ENCODE measurements at places on chromosomes 16 and 17. TPM values are rescaled to one million over a fixed set of nuclear protein-coding genes. Genes with fewer than 3 reads are reported as not detected.

Gene PLEKHG4
- total RNA-seq = 13.8 TPM

Gene PSMB3
- total RNA-seq = 186 TPM

GRCh38 chr16:70646260-70647241 is at the start of gene IL34:
TSS of gene IL34 (plus strand) at chr16:70646559. CDS start at chr16:70646948, 389 bp downstream.
- no peak within 1 kb of the TSS for H3K4me3 ChIP-seq
- no peak within 1 kb of the TSS for H3K27ac ChIP-seq
- no peaks in the 10 kb centered on the region for H3K4me1 ChIP-seq
- peaks cover 3% of the 10 kb centered on the region for H3K36me3 ChIP-seq
- DNase-seq = no peak

Gene CACNG5
- not detected for total RNA-seq

DNA sequence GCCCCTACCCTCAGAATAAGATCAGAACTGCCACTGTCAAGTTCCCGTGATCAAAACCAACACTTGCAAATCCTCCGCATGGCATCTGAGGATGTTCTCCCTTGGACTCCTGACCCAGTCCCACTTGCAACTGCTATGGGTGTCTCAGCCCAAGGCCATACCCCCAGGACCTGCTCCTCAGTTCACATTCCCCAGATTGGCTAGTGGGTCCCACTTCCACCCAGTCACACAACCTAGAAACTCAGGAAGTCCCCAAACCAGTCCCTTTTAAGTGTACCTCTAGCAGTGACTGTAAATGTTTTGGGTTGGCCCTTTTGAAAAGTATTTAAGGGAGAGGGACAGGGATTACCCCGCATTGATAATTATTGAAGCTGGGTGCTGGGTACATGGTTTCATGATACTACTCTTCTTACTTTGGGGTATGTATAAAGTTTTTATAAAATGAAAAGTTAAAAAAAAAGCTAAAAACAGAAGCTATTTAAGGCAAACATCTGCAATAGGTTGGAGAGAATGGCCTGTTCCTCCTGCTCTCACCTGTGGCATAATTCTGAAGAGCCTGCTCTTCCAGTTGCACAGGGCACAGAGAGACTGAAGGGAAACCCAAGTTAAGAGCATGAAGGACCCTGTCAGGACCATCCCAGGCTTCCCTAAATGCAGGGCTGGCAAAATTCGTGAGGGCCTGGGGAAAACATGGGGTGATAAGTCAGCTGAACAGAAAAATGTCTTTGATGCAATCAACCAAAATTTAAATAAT is 42.5 kb downstream of the ERN1 start:
- H3K36me3 ChIP-seq = no peaks in the 10 kb centered on the region
- no peak for DNase-seq
- H3K4me3 ChIP-seq = no peak overlapping the region
- no peaks in the 10 kb centered on the region for H3K27me3 ChIP-seq

- no peak overlapping the region for H3K4me3 ChIP-seq
- peaks cover 5% of the 10 kb centered on the region for H3K4me1 ChIP-seq
- no peak overlapping the region for H3K27ac ChIP-seq
- peaks cover 33% of the 10 kb centered on the region for H3K27me3 ChIP-seq
Observed at GRCh38 chr17:77684803-77685798, 273.4 kb upstream of the TNRC6C start.

Gene FNDC8
- not detected for total RNA-seq

DNA sequence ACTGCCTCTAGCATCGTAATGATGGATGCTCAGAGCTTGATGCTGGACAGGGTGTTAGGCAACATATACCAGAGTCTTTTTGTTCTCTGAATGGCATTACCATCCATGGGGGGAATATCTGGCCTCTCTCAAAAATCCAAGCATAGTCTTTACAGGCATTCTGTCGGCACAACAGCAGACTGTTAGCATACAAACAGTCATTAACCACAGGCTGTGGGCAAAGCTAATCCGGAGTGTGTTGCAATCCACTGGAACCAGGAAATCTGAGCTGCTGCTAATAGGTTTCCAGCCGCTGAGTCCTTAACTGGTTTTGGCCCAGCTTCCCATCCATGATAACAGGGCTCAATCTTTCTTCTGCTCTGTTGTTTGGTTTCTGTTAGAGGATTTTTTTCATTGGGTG is 371.9 kb downstream of the HS3ST3B1 start:
- no peak overlapping the region for H3K4me3 ChIP-seq
- no peaks in the 10 kb centered on the region for H3K4me1 ChIP-seq
- no peak for DNase-seq
- no peaks in the 10 kb centered on the region for H3K36me3 ChIP-seq
- H3K27me3 ChIP-seq = no peaks in the 10 kb centered on the region

DNA sequence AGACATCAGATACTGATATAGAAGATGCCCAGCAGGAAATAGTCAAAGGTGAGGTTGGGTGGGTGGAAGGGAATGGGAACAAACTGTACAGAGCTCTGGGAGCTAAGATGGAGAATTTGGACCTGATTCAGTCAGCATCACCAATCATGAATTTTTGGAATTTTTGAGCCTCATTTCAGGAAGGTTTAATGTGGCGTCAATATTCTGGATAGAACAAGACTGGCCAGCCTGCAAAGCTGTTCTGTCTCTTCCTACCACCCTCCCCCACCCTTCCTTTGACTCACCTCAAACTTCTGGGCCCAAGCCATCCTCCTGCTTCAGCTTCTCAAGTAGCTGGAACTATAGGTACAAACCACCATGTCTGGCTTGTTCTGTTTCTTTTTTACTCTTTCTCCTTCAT is 32.6 kb downstream of the CTCF start:
- no peaks in the 10 kb centered on the region for H3K27me3 ChIP-seq
- peaks cover 8% of the 10 kb centered on the region for H3K36me3 ChIP-seq
- H3K4me1 ChIP-seq = peaks cover 9% of the 10 kb centered on the region
- H3K27ac ChIP-seq = no peak overlapping the region
- no peak overlapping the region for H3K4me3 ChIP-seq

Gene MPP2
- total RNA-seq = 2.7 TPM

GRCh38 chr17:65060631-65061254 is 4.2 kb upstream of the GNA13 start:
- DNase-seq = no peak
- no peaks in the 10 kb centered on the region for H3K27me3 ChIP-seq
- no peak overlapping the region for H3K27ac ChIP-seq
- H3K4me1 ChIP-seq = peaks cover 55% of the 10 kb centered on the region
- H3K36me3 ChIP-seq = no peaks in the 10 kb centered on the region
- no peak overlapping the region for H3K4me3 ChIP-seq

DNA sequence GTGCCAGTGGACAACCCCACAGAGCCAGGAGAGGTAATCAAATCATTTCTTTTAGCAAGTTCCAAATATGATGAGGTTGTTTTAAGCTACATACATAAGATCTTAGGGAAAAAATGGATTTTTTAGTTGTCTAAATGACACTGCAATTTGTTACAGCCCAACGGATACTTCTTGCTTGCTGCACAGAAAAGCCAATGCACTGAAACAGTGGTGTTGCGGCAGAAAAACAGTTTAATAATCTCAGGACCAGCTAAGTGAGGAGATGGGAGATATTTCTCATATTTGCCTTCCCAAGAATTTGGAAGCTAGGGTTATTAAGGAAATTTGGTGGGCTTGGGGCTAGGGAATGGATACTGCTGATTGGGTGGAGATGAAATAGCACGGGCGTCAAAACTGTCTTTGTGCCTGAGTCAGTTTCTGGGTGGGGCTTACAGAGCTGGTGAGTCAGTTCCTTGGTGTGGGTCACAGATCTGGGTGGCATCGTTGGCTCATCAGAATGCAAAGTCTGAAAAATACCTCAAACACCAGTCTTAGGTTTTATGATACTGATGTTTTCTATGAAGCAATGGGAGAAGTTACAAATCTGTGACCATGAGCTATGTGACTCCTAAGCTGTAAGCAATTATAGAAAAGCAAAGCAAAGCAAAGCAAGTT is 255.4 kb downstream of the IRX3 start:
- H3K4me3 ChIP-seq = no peak overlapping the region
- H3K4me1 ChIP-seq = peaks cover 13% of the 10 kb centered on the region
- no peaks in the 10 kb centered on the region for H3K27me3 ChIP-seq
- no peak overlapping the region for H3K27ac ChIP-seq

DNA sequence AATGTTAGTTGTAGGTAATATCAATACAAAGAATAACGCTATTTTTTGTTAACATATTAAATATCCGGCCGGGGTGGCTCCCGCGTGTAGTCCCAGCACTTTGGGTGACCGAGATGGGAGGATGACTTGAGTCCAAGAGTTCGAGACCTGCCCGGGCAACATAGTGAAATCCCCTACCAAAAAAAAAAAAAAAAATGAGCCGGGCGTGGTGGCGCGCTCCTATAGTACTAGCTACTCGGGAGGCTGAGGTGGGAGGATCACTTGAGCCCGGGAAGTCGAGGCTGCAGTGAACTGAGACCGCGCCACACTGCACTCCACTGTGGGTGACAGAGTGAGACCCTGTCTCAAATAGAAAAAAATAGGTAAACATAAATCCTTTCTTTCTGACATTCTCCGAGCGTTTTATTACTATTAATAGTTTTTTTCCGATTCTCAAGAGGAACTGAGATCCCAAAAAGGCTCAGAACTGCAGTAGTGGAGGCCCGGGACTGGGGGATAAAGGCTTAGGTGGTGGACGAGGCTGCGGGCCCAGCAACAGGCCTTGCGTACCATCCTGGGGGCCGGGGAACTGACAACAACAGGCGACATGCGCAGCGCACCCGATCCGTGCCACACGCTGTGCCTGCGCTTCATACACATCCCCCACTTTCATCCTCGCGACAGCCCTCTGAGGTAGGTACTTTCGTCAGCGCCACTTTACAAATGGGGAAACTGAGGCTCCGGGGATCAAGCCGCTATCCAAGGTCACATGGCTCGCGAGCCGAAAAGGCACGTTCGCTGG is 919 bp downstream of the N4BP1 start:
- no peaks in the 10 kb centered on the region for H3K36me3 ChIP-seq
- H3K4me1 ChIP-seq = peaks cover 81% of the 10 kb centered on the region
- H3K4me3 ChIP-seq = peak overlapping the region; percentile 88

Gene PLXDC1
- 6.1 TPM for total RNA-seq

DNA sequence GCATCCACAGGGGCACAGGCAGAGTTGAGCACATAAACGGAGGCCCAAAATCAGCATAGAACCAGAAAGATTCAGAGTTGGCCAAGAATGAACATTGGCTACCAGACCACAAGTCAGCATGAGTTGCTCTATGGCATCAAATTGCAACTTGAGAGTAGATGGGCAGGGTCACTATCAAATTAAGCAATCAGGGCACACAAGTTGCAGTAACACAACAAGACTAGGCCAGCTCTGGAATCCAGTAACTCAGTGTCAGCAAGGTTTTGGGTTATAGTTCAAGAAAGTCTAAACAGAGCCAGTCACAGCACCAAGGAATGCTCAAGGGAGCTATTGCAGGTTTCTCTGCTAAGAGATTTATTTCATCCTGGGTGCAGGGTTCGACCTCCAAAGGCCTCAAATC is 12.9 kb downstream of the G6PC1 start:
- no peak overlapping the region for H3K4me3 ChIP-seq
- H3K4me1 ChIP-seq = peaks cover 1% of the 10 kb centered on the region
- no peak overlapping the region for H3K27ac ChIP-seq
- DNase-seq = no peak
- no peaks in the 10 kb centered on the region for H3K36me3 ChIP-seq
